Stimulated activated CD4-positive, alpha-beta T cell treated with anti-CD3 and anti-CD28 coated beads, Interleukin-2, amount 100 ng/mL, for 24 hours (primary cell): ENCODE measurements at places on chromosomes 11 and 22.

DNA sequence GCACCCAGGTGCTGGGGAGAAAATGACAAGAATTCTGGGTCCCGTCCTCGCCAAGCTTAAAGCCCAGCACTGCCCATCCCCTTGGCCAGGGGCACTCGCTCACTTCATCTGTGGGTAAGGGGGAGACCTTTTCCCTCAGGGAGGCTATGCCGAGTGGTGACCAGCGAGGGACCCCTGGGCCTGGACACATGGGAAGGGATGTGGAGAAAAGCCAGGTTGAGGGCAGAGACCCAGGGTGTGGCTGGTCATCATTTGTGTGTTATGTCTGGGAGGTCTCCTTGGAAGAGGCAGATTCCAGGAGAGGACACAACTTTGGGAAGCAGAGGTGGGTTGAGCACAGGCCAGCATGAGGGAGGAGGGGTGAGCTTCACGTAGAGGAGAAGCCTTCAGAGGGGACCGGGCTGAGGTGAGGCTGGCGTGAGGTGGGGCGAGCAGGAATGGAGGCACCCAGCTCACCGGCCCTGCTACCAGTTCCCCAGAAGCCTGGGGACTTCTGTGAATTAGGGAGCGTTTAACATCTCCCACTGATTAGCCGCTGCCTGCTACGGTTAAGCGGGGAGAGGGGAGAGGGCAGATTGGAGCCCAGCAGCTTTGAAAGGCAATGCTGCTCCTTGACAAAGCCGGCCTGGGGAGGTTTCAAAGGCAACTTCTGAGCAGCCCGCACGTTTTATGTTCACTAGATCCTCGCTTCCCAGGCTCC lies 25.8 kb upstream of the NECTIN1 start:
- DNase-seq, result no peak

- no peak for DNase-seq
Observed at GRCh38 chr11:1157645-1158591, at the start of gene MUC5AC. Gene MUC5AC (plus strand): TSS chr11:1157953. CDS start chr11:1158000, 47 bp downstream.

DNA sequence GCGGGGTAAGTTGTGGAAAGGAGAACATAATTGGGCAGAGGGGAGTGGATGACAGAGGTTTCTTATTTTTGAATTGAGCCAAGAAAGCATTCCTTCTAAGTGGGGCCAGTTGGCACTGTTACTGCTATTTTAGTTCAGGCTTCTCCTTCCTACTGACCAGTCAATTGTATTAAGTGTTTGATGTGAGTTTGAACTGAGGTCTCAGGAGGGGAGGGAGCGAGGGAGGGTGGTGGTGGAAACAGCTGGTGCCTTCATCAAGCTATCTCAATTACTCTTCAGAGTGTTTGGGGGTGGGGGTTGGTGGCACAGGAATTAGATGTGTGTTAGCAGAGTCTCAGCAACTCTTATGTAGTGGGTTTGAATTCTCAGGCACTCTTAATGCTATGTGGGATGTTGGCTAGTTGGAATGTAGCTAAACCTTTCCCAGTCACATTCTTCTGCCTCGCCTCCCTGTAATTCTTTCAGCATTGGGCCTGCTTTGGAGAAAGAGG lies 14.5 kb downstream of the CTNND1 start:
- no peak for DNase-seq

GRCh38 chr11:70637186-70637800 lies 239.0 kb downstream of the CTTN start:
- no peak for DNase-seq
